Omental fat pad (tissue), 4 donors: ENCODE measurements at places on chromosomes 5 and 9.

- no peak for DNase-seq
Measured at GRCh38 chr9:86955561-86955960, 8.3 kb upstream of the GAS1 start.

GRCh38 chr5:14720236-14720923, 55.9 kb downstream of the OTULIN start:
- no peak for DNase-seq

- no peak for DNase-seq
Measured at GRCh38 chr9:14052359-14052758, 261.6 kb downstream of the NFIB start.

GRCh38 chr5:171444582-171444981, 25.1 kb downstream of the FGF18 start:
- no peak for DNase-seq

DNA sequence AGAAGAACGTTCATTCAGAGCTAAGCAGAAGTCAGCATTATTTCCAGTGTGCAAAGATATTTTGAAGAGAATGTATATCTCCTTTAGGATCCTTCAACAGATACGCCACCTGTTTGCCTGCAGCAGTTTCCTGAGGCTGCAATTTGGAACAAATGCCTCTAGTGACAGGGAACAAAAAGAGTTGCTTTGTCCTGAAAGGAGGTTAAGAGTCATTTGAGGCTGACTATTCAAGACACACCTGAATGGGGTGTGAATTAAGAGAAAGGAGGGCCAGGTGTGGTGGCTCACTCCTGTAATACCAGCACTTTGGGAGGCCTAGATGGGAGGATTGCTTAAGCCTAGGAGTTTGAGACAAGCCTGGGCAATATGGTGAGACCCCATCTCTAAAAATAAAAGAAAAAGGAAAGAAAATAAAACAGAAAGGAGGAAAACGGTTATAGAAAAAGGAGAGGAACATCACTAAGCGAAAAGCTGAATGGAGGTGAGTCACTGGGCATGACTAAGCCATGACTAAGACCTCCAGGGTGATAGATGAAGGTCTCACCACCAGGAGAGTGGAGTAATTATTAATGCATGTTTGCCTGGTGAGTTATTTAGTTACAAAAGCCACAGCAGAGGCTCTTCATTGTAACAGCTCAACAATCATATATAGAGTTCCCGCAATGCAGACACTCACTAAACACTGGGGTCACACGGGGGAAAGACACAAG, 255.2 kb upstream of the TNC start:
- DNase-seq: peak; percentile 34

DNA sequence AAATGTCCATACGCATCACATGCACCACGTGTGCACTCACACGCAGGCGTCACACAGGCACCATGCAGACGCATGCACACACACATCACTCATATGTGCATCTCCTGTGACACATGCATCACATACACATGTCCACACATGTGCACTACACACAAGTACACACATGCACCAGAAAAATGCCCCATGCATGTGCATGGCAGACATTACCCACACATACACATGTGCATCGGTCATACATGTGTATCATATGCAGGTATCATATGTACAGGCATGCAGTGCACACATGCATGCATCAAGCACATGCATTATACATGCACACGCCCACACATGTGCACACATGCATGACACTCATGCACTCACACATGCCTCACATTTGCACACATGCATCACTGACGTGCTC, 26.1 kb downstream of the ADAMTS2 start:
- no peak for DNase-seq

GRCh38 chr5:6435356-6435755, 13.3 kb upstream of the UBE2QL1 start:
- DNase-seq: no peak
